Ovary (tissue), 10 donors: ENCODE measurements at places on chromosomes 1 and 21. TPM values are rescaled to one million over a fixed set of nuclear protein-coding genes. Genes with fewer than 3 reads are reported as not detected.
A peak's percentile ranks its signal among the peaks of the same experiment; 100 is the strongest.

- no peaks in the 10 kb centered on the region for H3K27me3 ChIP-seq
- no peak overlapping the region for H3K27ac ChIP-seq
- H3K4me3 ChIP-seq = no peak overlapping the region
- no peaks in the 10 kb centered on the region for H3K36me3 ChIP-seq
These were observed 319.2 kb upstream of the RUNX1 start for GRCh38 chr21:35368326-35368725.

DNA sequence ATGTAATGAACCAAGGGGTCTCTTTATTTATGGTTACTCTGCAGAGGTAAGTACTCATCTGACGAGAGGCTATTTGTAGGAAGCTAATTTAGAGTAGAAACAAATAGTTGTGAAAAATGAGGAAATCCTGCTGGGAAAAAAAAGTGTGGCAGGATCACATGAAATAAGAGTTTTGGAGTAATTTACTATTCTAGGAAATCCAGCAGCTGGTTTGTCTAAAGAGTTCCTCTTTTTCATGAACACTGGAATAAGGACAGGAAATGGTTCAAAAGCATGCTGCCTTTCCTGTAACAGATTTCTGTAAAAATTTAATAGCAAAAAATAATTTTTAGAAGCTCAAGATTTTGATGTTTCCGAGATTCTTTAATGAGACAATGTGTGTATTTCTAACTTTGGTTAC lies 177.3 kb downstream of the CHRM3 start:
- no peaks in the 10 kb centered on the region for H3K36me3 ChIP-seq
- no peaks in the 10 kb centered on the region for H3K27me3 ChIP-seq
- no peak overlapping the region for H3K4me3 ChIP-seq
- no peaks in the 10 kb centered on the region for H3K4me1 ChIP-seq

DNA sequence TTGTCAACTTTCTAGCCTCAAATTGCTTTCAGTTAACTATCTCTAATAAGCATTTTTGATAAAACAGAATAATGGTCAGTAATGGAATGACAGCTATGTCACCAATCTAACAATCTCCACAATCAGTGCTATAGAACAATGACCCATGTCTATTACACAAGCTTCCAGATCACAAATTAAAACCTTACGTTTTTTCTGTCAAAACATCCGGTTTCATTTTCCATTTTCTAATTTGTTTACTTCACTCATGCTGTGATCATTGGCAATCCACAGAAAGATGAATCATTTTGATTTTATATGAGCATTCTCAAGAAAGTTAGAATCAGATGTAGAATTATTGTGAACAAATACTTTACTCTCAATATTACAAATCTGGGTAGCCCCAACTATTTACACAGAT lies 80.3 kb downstream of the KCNT2 start:
- no peaks in the 10 kb centered on the region for H3K4me1 ChIP-seq
- DNase-seq = no peak
- no peaks in the 10 kb centered on the region for H3K36me3 ChIP-seq
- H3K27ac ChIP-seq = no peak overlapping the region
- H3K27me3 ChIP-seq = no peaks in the 10 kb centered on the region

DNA sequence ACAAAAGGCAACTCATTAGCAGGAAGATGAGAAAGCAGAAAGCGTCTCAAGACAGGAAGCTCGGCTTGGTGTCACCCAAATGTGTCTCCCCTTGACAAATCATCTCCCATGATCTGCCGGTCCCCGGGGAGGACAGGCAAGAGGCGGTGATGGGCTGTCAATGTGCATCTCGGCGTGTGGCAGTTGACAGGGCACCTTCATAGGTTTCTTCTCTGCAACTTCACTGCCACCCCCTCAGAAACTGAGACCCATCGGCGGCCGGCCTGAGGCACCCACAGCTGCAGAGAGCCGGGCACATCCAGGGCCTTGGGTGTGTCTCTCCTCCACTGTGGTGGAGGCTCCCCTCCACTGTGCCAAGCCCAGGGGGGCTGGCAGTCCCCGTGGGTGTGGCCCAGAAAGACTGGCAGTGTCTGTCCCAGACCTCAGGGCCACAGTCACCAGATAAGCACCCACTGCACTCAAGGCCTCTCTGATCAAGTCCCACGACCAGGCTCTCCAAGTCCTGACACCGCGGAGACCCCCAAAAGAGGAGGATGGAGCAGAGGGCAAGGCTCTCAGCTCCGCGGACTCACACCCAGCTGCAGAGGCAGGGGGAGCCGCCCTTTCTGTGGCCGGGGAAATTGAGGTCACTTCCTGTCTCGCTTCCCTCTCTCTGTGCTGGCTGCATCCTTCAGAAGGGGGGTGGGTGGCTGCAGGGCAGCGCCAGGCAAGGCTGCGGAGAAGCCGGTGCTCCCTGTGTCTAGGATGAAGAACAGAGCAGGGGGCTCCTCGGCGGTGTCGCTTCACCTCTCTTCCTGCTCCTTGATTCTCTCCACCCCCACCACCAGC lies 39.6 kb upstream of the LBR start:
- no peaks in the 10 kb centered on the region for H3K27me3 ChIP-seq
- H3K4me1 ChIP-seq = no peaks in the 10 kb centered on the region
- no peaks in the 10 kb centered on the region for H3K36me3 ChIP-seq
- no peak for DNase-seq

GRCh38 chr1:220044678-220045355 lies 1.5 kb downstream of the EPRS1 start:
- H3K4me3 ChIP-seq = peak overlapping the region; percentile 81
- no peak for DNase-seq
- H3K36me3 ChIP-seq = no peaks in the 10 kb centered on the region
- no peak overlapping the region for H3K27ac ChIP-seq
- peaks cover 1% of the 10 kb centered on the region for H3K4me1 ChIP-seq

DNA sequence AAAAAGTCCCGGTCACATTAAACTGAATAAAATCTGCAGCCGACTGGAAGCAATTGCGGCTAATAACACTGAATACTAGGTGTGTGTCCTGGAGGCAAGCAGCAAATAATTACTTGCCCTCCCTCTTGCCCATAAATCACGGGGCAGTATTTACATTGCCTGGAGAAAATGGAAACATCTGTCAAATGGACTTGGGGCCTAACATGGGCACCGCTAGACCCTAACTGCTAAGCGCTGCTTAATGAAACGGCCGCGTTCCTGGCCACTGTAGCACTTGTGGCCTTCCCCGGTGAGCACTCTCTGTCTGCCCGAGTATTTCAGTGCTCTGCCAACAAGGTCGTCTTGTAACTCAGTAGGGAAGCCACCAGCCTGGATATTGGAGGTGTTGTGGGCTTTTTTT lies 23.9 kb upstream of the KNCN start:
- DNase-seq = no peak
- no peaks in the 10 kb centered on the region for H3K36me3 ChIP-seq
- no peak overlapping the region for H3K27ac ChIP-seq
- no peaks in the 10 kb centered on the region for H3K4me1 ChIP-seq
- H3K4me3 ChIP-seq = no peak overlapping the region
- H3K27me3 ChIP-seq = no peaks in the 10 kb centered on the region

- no peak for DNase-seq
- no peaks in the 10 kb centered on the region for H3K27me3 ChIP-seq
- H3K27ac ChIP-seq = no peak overlapping the region
- H3K4me3 ChIP-seq = no peak overlapping the region
- no peaks in the 10 kb centered on the region for H3K36me3 ChIP-seq
- no peaks in the 10 kb centered on the region for H3K4me1 ChIP-seq
These were observed 61.8 kb downstream of the RUNX3 start for GRCh38 chr1:24868016-24868875.

DNA sequence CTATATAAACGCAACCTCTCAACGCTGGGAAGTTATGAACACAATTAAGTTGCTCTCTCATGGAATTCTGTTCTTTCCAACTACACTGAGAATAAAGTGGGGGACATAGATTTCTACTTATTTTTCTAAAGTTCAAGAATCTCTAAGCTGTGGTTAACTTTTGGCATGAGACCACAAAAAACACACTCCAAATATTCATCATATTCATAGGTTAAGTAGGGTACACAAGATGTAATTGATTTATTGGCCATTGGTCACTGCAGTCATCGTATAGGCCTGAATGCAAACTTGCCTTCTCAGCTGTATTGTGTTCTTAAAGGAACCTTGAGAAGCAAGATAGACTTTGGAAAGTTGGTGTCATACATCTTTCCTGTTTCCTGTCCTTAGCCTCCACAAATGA lies 40.3 kb downstream of the PRRX1 start:
- no peak overlapping the region for H3K27ac ChIP-seq
- peaks cover 3% of the 10 kb centered on the region for H3K4me1 ChIP-seq
- H3K36me3 ChIP-seq = no peaks in the 10 kb centered on the region
- no peaks in the 10 kb centered on the region for H3K27me3 ChIP-seq
- H3K4me3 ChIP-seq = no peak overlapping the region

DNA sequence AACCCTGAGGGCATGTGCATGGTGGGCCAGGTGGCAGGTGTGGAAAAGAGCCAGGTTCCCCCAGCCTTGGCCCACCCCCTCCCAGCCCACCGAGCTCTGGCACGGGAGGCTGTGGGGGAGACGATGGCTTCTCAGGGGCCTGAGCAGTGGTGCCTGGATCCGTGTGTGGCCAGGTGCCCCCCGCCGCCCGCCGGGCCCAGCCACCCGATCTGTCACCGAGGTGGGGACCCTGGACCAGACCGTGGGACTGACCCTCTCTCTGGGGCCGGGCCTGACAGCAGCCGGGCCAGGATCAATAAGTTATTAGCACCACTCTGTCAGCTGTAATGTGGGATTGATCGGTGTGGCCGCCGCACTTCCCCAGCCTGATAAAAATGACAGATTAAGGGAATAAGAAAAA lies 13.8 kb downstream of the SAMD11 start:
- H3K4me1 ChIP-seq = peaks cover 19% of the 10 kb centered on the region
- no peak for DNase-seq
- peaks cover 15% of the 10 kb centered on the region for H3K27me3 ChIP-seq
- no peak overlapping the region for H3K27ac ChIP-seq

DNA sequence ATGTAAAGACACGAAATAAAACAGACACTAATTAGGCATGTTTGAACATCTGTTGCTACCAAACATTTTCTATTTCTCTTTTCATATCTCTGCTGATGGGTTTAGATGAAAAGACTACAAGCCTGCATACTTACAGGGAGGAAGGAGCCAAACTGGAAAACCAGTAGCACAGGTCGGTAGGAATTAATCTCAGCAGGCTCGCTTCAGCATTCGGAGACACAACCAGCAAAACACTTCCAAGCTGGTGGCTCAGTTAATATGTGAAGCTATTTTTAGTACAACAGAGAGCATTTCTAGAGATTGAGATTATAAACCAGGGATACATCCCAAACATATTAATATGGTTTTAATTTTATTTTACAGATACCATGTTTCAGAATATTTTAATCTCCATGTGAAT lies 300.9 kb upstream of the GREM2 start:
- no peaks in the 10 kb centered on the region for H3K36me3 ChIP-seq
- no peak overlapping the region for H3K27ac ChIP-seq
- no peak overlapping the region for H3K4me3 ChIP-seq
- H3K27me3 ChIP-seq = no peaks in the 10 kb centered on the region

DNA sequence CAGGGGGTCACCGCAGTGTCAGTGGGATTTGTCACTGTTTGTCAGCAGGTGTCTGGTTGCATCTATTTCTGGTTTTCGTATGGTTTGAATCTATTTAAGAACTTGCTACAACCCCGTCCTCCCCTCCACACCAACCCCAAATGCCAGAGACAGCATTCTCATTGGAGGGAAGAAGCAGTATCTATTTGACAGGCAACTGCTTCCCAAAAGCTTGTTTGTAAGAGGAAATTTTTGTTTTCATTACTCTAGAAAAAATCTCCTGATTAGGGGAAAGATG lies 54.4 kb downstream of the NR5A2 start:
- H3K4me1 ChIP-seq = no peaks in the 10 kb centered on the region
- no peak overlapping the region for H3K4me3 ChIP-seq
- no peak for DNase-seq
- no peak overlapping the region for H3K27ac ChIP-seq
- no peaks in the 10 kb centered on the region for H3K36me3 ChIP-seq
- H3K27me3 ChIP-seq = no peaks in the 10 kb centered on the region

The CELA2B gene
- not detected for total RNA-seq

The ERG gene
- 8.2 TPM for total RNA-seq

The RIT1 gene
- 25.5 TPM for total RNA-seq
